ENCODE measurements at places on chromosomes 13 and 19.

DNA sequence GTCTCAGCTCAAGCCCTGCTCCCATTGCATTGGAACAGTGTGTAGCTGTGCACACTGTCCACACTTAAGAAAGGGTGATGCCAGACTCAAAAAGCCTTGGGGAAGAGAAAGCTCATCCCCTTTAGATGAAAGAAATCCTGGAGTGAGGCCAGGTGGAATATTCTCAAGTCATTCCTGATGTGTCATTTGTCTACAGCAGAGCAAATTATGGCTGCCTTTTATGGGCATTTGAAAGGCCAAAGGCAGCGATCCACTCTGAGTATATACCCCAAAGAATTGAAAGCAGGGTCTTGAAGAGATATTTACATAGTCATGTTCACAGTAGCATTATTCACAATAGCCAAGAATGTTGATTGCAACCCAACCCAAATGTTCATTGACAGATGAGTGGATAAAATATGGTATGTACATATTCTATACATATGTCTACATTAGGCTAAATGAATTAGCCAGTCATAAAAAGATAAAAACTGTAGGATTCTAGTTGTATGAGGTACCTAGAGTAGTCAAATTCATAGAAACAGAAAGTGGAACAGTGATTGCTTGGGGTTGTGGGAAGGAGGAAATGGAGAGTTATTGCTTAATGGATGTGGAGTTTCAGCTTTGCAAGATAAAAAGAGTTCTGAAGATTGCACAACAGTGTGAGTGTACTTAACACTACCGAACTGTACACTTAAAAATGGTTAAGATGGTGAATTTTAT lies 214.9 kb downstream of the KCNRG start:
- DNase-seq: no peak

DNA sequence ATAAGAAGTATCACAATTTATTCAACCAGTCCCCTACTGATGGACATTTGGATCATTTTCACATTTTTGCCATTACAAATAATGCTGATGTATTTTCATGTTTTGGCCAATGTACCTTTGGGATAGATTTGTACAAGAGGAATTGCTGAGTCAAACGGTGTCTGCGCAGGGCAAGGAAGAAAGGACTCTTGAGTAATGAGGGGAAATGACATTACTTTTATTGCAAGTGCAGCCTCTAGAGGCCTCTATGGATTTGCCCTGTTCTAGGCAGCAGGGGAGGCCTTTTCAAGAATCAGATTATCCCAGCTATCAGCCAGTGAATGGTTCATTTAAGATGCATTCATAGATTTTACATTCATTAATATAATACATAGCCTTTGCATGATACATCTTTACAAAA lies 32.9 kb upstream of the GTF3A start:
- no peak for DNase-seq

- DNase-seq: peak; percentile 69
Measured at GRCh38 chr19:19628501-19629134, 598 bp upstream of the LPAR2 start.

DNA sequence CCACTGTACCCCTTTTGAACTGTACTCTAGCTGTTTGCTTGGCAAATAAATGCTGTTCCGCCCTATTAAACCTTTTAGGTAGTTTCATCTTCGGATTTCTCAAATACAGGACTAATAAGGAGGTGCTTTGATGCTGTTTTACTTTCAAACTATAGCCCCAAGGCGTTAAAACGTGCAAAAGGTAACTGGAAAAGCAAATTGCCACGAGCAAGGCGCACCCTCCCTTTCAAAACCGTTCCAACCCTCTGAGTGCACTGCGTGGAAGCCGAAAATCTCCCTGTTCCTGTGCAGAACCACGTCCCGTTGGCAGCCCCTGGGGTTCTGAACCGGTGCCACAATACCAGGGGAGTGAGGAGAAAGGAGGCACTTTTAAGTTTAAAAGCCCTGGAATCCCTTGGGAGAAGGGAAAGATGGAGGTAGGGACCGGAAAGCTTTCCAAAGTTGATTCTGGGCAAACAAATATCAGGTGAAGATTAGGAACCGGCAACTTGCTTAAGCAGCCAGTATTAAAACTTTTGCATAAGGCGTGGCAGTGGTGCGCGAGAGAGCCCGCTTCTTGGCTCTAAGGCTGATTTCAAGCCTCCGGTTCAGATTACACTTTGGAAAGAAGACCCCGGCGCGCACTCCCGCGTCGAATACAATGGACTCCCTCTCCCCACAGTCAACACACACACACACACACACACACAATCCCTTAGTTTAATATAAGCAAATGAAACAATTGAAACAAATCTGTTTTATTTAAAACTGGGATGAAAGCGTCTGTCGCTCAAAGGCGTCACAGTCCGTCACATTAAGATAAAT lies 9.5 kb downstream of the POU4F1 start:
- no peak for DNase-seq

DNA sequence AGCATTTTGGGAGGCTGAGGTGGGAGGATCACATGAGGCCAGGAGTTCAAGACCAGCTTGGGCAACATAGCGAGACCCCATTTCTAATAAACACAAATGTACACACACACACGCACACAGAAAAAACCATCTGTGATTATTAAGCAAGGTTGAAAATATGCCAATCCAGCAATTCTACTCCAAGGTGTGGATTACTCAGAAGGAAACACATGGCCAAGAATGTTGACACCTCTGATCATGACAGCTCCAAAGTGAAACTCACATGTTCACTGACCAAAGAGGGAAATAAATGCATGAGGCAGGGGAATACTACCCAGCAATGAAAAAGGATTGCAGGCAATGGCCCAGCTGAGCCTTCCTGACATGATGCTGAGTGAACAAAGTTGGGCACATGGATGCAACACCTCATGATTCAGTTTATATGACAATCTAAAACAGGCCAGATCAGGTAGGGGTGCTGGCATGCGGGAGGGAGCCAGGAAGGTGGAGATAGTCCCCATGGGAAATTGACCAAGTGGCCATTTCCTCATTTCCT lies 4.4 kb downstream of the DOCK6 start:
- no peak for DNase-seq

DNA sequence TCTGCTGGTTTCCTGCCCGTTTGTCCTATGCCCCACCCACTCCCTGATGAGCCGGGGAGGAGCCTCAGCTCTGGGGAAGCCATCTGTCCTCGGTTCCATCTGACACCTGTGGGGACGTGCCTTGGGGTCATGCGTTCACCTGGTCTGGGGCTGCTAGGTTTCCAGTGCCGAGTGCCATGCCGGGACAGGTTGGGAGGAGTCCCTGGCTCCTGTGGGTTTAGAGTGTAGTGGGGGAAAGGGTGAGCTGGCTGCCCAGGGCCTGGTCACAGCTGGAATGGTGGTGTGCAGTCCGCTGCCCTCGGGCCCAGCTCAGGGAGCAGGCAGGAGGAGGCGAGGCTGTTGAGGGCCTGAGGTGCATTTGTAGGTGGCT lies 2.5 kb downstream of the KDM4B start:
- no peak for DNase-seq

GRCh38 chr19:28388988-28389387 lies 824.0 kb downstream of the UQCRFS1 start:
- DNase-seq: no peak

DNA sequence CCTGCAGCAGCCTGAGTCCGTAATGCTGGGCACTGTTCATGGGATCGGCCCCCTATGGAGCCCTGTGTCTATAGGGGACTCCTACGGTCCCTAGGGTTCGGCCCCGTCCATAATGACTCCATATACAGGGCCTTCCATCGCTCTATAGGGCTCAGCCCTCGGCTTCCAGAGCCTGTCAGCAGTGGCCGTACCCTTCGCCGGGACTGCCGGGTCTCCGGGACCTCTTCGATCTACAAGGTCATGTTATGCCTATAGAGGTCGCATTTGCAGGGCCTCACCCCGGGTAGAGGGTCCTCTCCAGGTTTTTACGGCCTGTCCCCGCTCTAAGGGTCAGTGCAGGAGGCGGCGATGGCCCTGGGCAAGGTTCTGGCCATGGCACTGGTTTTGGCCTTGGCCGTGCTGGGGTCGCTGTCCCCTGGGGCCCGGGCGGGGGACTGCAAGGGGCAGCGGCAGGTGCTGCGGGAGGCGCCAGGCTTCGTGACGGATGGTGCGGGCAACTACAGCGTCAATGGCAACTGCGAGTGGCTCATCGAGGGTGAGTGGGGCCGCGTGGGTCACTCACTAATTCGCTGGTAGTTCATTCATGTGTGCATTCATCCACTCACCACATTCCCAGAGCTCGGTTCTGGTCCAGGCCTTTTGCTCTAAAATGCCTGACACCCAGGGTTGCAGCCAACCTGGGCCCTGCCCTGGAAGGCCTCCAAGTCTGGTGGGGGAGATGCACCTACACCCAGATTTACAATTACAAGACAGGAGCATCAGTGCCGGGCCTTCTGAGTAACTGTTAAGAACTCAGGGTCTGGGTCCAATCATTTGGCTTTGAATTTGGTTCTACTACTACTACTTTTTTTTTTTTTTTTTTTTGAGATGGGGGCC lies 699 bp downstream of the MEGF8 start:
- DNase-seq: no peak

DNA sequence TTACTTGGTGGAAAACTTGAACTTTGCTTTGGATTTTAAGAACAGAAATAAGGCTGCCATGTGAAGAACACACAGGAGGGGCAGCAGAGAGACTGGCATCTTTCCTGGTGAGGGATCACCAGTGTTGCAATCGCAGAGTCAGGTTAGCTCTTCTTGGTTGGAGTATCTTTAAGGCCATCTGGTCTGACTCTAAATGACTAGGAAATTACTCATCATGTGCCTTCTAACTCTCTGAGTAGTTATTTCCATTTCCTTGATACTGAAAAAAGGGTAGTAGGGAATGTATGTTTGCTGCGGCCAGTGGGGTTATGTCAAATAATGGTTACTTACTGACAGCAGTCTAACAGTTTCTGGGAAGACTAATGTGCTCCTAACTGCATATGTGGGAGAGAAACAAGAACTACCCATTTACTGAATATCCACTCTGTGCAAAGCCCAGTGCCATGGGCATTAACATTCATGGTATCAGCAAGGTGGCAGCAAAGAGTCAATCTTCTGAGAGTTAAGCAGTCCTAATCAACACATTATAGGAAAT lies 122.1 kb downstream of the COG6 start:
- DNase-seq: peak; percentile 26

GRCh38 chr19:40305403-40305802 lies 20.3 kb upstream of the AKT2 start:
- DNase-seq: peak; percentile 71

- no peak for DNase-seq
Measured at GRCh38 chr13:69761581-69761980, 346.0 kb upstream of the ATXN8OS start.

DNA sequence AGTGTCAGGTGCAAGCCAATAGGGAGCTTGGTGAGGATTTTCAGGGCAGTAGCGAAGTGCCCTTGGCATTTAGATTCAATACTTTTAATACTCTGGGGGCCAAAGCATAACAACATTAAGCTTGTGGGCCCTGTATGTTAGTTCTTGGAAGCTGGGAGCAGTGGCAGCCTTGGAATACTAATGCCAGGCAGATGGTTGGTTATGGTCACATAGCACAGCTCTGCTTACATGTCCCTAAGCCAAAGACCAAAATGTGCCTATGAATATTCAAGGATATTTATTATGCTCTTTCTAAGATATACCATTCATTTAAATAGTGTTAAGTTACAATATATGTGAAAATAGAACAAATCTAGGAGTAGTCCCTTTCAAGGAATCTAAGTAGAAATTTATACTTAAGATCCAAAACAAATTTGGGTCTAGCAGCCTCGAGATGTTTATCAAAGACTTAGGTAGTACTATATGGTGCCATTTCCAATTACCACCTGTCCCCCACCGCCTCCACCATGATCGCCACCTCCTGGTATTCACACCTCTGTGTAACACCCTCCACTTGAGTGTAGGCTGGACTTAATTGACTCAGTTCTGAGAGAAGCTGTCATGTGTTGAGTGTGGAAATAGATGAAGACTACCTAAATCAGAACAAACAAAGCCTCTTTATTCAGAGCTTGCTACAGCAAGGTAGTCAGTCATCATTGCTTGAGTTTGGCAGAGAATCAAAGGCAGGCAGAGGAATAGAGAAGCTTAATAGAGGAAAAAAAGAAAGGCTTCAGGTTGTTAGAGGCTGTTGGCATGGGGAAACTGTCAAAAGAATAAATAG lies 261.0 kb downstream of the GPC5 start:
- DNase-seq: no peak

GRCh38 chr13:21871919-21872318 lies 201.0 kb downstream of the FGF9 start:
- no peak for DNase-seq
